ENCODE measurements at places on chromosomes 5 and 9.

DNA sequence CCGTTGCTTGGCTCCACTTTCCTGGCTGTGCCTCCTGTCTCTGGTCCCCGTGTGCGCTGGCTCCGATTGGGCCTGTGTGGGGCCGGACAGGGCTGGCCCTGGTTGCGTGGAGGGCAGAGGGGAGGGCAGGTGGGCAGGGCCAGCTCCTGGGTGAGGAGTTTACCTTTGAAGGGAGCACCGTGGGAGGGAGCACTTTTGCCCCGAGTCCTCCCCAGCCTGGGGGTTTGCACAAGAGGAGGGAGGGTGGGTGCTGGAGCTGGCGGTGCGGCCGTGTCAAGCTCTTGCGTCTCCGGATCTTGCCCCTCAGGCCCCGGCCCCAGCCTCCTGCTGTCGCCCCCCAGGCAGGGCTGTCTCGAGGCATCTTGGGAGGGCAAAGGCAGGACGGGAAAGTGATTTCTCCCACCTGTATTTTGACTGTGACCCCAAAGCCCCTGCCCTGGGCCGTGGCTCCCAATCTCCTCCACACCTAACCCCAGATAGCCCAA is 48.3 kb upstream of the EXOC3 start:
- DNase-seq = no peak

GRCh38 chr5:76274571-76274970 is 128.5 kb upstream of the IQGAP2 start:
- DNase-seq = no peak

GRCh38 chr5:53397845-53398244 is 82.6 kb upstream of the FST start:
- no peak for DNase-seq

DNA sequence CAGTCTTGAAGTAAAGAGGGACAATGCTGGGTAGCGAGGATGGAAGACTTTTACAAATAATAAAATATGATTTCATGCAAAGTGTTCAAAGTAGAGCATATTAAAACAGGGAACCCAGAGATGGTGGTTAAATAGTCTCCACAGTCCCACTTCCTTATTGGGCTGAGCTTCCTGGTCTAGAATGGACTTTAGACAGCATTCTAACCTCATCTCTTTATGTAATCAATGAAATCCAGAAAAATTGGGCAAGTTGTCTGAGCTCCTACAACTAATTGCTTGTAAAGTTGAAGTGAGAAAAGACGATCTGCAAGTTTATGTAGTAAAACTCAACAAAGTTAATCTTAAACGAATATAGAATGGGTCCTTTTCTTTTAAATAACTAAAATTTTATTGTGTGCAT is 328.9 kb downstream of the PJA2 start:
- no peak for DNase-seq

DNA sequence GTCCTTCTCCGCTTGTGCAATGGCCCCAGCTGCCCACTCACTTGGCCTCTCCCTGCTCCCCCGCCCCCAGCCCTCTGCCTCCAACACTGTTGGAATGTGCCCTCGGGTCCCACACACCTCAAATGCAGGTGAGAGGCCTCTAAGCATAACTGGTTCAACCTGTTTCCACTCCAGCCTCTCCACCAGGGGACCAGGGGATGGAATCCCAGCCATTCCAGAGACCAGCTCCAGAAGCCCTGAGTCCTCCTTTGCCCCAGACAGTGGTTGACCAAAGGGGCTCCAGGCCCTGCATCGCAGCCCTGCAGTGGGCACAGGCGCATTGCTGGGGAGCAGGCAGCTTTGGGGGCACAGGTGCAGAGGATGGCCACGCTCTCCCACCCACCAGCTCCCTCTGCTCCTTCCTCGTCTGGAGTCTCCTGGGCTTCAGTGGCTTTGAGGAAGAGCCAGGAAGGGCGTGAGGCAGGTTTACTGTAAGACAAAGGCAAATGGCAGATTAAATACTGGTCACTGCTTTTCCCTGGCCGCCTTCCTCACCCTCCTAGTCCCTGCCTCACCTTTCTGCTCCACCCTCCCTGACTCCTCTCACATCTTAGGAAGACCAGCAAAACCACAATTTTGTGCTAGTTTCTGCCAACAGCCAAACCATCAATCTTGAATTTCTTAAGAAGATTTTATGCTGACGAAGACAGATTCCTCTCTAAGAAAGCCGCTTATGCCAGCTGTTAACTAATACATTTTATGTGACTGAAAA is 29.1 kb upstream of the IRX2 start:
- no peak for DNase-seq

GRCh38 chr9:121754655-121755436 is 103.4 kb downstream of the DAB2IP start:
- DNase-seq = no peak

DNA sequence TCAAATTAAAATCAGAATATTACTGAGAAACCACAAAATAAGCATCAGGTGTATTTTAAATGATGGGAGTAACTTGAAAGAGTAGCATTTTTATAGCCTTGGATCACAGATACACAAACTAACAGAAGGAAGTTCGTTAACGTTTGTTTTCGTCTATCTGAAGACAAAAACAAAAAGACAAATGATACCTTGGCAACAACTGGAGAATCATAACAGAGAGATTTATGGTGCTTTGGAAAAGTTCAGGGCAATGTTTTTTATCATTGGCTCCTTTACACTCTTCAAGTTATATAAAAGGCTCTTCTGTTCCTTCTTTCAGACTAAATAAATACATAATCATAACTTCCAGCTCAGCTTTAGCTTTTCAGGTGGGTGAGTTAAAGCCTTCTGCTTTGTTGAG is 128.1 kb upstream of the VLDLR start:
- DNase-seq = no peak

DNA sequence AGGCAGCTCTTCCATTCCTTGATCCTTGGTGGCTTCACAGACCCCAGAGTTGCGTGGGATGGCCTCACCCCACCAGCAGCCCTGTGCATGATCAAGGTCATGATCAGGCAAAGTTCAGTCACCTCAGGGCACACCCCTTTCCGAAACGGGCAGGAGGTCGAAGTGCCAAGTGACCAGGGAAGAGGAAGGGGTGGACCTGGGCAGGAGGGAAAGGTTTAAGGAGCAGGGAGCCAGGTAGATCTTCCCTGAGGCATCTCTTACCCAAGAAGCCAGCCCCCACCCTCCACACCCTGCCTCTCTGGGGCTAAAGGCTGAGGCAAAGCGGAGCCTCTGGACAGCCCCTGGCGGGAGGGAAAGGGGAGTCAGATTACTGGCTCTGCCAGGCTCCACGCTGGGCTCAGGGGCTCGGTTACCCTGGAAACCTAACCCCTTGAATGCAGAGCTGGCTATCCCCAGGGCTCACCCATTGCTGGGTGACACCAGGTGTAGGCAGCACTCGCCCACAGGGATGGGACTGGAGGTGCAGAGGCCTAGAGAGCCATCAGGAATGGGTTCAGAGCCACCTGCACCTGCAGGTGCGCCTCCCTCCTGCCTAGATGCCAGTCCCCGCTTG is 3.6 kb downstream of the MGAT4B start:
- DNase-seq = no peak

DNA sequence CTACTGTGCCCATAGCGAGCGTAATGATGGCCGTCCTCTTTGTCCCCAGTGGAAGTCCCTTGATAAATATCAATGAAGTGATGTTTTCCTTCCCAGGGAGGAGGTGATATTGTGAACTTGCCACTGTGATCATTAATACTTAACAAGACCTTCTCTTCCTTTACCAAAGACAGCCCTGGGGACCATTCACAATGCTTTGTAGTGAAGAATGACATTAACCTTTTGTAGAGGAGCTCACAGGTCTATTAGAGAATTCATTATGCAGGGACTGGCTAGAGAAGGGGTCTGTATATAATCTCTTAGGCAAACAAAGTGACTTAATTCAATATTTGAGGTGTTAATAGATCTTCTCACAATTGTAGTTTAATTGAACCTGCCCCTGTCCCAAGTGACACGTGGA is 452.9 kb upstream of the DMAC1 start:
- no peak for DNase-seq

Data from stimulated activated CD4-positive, alpha-beta T cell treated with anti-CD3 and anti-CD28 coated beads, Interleukin-4, amount 100 ng/mL, for 48 hours (primary cell).